ENCODE measurements at places on chromosomes 11 and 22.

GRCh38 chr11:47688111-47688510 lies 27.1 kb downstream of the AGBL2 start:
- no peak for DNase-seq

- no peak for DNase-seq
Measured at GRCh38 chr11:107769189-107769588, 57.3 kb upstream of the SLN start.

DNA sequence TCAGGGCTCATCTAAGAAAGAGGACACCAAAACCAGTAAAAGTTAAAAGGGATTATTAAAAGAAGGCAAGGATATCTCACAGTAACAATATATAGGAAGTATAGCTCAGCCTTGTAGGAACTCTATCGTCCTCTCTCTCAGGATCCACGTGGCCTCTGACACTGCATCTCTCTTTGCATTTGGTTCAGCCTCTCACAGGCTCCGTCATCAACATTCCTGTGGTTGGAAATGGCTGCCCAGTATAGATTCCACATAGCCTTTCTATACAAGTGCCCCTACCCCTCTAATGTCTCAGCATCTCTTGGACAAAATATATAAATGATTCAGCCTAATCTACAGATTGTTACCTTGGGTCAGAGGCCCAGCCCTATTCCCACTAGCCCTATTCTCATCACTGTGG lies 101.3 kb upstream of the DBX1 start:
- no peak for DNase-seq

GRCh38 chr11:134529212-134530096 lies 117.4 kb upstream of the B3GAT1 start:
- DNase-seq: no peak

DNA sequence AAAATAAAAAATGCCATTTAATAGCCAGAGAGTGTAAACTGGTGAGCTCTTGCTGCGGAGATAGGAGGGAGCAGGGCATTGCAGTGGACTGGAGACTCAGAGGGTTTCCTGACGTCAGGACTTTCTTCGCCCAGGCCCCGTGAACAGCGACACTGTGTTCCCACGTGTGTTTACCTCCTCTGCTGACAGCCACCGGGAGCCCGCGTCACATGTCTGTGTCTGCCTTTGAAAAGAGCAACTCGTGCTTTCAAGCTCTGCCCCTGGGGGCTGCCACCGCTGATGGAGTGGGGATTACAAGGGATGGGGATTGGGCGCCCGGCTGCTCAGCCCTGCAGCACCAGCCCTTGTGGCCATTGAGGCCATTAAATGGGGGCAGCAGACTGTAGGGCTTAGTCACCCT lies 3.3 kb downstream of the TANGO2 start:
- no peak for DNase-seq

DNA sequence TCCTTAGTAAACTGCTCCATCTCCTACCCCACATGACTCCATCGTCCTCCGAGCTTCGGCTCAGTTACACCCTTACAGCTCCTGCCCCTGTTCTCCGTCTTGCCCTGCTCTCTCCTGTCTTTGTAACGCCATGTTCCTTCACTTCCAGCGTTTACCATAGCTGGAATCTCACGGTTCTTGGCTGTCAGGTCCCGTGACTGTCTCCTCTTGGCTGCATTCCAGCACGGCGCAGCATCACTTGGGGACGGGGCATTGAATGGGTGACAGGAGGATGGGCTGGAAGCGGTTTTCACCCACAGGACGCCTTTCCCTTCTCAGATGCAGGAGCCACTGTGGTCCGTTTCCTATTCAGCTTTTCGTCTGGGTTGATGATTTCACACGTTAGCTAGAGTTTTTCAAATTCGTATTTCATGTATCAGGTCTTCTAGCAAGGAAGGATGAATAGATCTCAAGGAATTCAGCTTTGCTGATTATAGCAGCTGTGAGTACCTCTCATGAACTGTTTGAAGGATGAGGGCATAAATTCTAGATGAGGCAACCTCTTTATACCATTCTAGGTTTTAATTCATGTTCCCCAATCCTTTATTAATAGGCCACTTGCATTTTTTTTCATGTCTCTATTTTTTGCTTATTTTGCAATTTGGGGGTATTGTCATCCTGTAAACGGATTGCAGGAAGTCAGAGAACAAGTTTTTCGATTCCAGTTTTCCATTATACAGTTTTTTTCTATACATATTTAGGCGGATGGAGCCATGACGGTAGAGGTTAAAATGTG lies 29.1 kb downstream of the ZBED4 start:
- DNase-seq: no peak

DNA sequence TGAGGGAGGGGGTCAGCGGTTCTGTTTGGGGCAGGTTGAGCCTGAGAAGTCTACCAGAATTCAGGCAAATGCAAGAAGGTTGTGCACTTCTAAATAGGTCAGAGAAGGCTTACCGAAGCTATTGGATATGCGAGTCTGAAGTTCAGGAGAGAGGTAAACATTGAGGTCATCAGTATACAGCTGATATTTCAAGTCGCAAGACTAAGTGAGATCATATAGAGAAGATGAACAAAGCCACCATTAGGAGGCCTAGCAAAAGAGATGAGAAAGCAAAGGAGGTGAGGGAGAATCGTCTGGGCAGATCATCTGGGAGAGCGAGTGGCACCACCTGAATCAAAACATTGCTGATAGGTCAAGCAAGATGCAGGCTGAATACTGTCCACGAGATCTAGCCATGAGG lies 430.6 kb downstream of the BUD13 start:
- DNase-seq: no peak

- DNase-seq: no peak
Measured at GRCh38 chr11:77309401-77310085, 8.1 kb upstream of the GDPD4 start.

GRCh38 chr11:38543986-38544385 lies 1946.0 kb upstream of the RAG2 start:
- no peak for DNase-seq

DNA sequence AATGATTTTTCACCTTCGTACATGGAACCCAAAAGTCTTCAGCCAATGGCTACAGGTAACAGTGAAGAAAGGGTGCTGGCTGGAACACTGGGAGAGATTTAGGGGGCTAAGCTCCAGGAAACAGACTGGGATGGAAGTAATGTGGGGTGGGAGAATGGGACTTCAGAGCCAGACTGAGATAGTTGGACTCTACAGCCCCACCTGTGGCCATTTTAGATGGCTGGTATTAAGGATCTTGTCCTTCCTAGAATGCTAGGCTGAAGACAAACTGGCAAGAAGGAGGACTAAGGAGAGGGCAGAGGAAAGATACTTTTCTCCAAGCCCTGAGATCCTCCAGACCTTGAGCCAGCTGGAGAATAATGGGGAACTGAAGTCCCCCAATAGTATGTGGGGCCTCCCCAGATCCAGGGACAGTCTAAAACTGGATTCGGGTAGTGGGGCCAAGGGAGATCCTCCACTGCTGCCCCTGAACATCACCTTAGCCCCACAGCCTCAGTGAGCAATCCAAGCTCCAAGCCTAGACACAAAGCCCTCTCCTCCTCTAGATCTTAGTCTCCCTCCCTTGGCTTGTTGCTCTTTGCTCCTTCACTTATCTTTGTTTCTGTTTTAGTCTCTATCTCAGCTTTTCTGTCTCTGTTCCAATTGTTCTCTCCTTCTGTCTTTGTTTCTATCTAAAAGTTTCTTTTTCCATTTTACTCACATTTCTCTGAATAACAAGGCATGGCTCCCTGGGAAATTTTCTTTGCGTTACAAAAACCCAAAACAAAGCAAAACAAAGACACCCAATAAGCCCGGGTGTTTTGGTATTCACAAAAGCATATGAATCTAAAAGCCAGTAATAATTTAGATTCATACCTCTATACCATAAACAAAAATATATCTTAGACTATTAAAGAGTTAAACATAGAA lies 16.2 kb upstream of the RRAS2 start:
- DNase-seq: no peak

DNA sequence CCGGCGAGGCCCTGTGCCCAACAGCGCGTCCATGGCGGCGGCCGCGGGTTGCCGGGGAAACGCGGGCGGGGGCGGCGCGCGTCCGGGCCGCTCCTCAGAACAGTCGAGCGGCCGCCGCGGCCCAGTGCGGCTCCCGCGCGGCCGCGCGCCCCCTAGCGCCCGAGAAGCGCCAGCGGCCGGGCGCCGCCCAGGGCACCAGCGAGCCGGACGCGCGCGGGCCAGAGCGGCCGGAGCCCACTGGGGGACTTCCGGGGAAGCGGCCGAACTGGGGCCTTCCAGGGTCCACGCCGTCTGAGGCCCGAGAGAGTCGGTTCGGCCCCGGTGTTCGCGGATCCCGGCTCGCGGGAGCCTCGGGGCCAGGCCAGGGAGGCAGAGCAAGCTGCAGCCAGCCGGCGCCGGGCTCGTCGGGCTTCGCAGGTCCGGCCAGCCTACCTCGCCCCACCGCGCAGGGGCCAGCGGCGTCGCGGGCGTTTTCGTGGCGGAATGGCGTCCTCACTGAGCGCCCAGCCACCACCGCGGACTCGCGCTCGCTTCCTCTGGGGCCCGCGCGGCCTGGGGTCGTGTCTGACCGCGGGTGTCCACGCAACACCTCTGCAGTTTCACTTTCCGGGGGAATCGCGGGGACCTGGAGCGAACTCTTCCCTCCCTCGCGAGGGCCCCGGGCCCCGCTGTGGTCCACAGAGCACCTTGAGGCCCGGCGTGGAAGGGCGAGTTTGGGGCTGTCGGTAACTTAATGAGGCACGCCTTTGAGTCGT lies at the start of gene DENND6B:
Gene DENND6B (minus strand): TSS at position 57 of the 755 bp plus-strand sequence. CDS start 24 bp downstream, at position 33.
- peak; percentile 86 for DNase-seq

GRCh38 chr11:126884594-126884993 lies 116.0 kb downstream of the KIRREL3 start:
- no peak for DNase-seq

DNA sequence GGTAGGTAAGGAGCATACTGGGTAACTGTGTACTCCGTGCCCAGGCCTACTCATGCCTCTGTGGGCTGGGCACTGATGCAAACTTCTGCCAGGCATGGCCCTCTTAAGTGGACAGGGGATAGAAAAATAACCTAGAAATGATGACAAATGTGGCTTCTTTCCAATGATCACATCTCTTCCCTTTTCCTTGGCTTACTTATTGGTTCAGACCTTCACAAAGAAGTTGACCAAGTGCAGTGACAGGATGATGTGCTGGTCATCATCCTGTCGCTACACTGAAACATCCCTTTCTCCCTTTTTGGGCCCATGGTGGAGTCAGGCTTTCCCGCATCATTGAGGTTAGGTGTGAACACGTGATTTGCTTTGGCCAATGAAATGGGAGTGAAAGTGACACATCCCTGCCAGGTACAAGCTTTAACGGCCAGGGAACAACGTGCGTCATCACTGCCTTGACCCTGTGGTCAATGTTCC lies 31.8 kb upstream of the APOBEC3A start:
- no peak for DNase-seq

GRCh38 chr11:61297746-61298145 lies 2.6 kb upstream of the VWCE start:
- no peak for DNase-seq

- peak; percentile 28 for DNase-seq
Measured at GRCh38 chr22:49303061-49303735, 524.5 kb downstream of the BRD1 start.

- DNase-seq: no peak
Measured at GRCh38 chr11:2766166-2766565, 66.4 kb upstream of the KCNQ1OT1 start.

GRCh38 chr11:70471254-70471653 lies 72.9 kb downstream of the CTTN start:
- DNase-seq: peak; percentile 41

- no peak for DNase-seq
Measured at GRCh38 chr11:78420796-78421209, 3.2 kb upstream of the GAB2 start.

GRCh38 chr22:38942702-38943101 lies 14.7 kb upstream of the APOBEC3A start:
- DNase-seq: no peak

DNA sequence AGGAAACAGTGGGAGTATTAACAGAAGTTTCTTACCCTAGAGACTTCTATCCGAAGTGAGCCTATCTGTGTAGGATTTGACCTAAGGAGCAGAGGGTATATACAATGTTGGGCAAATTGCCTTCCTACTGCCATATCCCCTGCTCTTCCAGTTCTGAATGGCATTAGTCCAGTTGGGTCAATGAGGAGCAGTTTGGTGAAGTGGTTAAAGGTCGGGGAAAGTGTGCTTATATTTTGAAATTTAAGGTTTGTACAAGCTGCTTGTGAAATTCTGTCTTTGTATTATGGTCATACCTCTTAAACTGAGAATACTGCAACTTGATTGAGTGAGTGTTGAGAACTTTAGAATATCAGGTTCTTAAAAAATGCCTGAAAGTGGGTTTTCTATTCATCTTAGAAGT lies 1.7 kb downstream of the EI24 start:
- no peak for DNase-seq

- no peak for DNase-seq
Measured at GRCh38 chr11:40168414-40168813, 1291.0 kb downstream of the LRRC4C start.

- DNase-seq: no peak
Measured at GRCh38 chr22:25007444-25008106, 55.1 kb downstream of the KIAA1671 start.
